ENCODE measurements at places on chromosomes 16 and 17.

DNA sequence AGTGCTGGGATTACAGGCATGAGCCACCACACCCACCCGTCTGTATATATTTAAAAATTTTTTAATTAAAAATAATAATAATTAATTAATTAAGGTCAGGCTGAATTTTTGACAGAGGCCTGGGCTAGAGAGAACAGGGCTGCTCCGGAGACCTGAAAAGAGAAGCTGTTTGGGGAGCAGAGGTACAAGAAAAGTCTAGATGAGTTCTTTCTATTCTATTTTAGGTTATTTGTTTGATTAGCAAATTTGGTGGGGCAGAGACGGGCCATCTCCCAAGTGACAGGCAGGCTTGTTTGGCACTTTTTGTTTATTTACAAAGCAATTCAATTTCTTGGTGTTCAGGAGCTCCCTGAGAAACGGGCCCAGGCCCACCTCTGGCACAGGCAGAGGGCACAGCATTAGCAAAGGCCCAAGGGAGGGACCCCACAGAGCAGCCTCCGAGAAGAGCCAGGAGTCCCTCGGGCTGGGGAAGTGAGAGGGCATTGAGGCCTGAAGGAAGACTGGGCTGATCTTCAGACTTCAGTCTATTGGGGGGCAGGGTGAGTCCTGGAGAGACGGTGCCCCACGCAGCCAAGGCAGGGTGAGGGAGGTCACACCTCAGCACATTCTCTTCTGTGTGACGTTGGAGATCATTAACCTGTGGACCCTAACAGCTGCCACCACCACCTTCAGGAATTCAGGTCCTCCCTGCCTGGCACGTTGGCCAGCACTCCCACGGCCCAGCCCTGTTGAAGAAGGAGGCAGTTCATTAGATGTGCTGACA lies 10.8 kb upstream of the RIPOR1 start:
- DNase-seq = no peak

- no peak for DNase-seq
These were observed 18.4 kb downstream of the GPR179 start for GRCh38 chr17:38325221-38325851.

GRCh38 chr17:11813871-11814270 lies 183.4 kb downstream of the ZNF18 start:
- DNase-seq = no peak

DNA sequence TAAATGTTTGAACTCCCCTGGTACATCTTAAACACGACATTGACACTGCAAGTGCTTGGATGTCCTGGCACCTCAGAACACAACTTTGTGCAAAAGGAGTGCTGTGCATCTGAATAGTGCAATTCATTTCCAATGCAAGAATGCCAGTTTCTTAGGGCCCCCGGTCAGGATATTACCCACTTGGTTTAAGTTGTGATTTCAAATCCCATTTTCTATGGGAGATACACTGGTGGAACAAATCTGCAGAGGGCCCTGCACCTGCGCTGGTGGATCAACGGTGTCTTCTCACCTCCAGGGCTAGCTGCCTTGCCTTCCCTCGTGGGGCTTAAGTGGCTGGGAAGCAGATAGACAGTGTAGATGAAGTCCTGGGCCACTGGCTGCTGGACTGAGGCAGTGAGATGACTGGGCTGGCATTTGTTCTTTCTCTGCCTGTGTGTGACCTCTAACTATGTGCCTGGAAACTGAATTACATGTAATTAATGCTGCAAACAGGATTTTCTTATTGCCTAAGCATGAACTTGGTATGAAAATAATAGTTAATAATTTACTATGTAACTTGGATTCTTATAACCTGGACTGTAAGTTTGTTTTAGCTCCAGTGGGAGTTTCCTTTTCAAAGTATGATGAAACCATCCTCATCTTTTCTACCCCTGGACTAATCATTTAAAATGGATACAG lies 20.9 kb downstream of the HAPSTR1 start:
- DNase-seq = no peak

DNA sequence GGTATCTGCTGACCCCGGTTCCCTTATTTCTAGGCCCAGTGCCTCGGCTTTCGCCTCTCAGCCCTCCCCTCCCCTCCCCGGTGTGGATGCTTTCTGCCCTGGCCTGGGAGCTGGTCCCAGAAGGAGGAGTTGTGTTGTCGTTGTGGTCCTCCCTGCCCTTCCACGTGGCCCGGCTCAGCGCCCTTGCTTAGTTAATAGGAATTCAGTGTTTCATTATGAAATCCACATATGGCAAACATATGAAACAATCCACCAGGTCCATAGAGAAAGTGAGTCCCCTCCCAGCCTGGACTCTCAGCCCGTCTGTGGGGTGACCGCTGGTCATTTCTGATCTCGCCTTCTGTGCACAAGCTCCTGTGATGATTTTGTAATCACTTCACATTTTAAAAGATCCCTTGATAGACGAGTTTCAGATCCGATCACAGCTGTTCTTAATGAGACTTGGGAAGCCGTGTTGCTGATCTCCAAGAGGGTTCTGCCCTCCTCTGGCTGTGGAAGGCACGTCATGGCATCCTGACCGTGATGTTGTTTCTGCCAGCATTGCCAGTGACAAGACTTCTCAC lies 112.1 kb downstream of the BANP start:
- DNase-seq = no peak

DNA sequence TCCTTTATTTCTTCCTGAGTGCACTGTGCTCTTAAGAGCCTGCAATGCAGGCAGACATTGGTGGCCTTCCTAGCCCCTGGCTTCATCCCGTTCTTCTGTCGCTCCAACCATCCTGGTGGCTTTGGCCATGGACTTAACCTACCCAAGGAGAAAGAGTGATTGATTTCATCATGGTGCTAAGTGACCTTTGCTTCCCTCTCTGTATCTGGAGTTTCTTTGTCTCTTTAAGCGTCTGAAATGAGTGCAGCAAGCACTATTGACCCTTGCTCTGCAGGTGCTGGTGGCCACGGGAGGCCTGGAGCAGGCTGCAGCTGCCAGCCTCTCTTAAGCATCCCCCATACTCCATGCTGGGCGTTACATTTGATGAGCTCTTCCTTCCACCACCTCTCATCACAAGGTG lies 60.5 kb downstream of the RAP1GAP2 start:
- DNase-seq = no peak

DNA sequence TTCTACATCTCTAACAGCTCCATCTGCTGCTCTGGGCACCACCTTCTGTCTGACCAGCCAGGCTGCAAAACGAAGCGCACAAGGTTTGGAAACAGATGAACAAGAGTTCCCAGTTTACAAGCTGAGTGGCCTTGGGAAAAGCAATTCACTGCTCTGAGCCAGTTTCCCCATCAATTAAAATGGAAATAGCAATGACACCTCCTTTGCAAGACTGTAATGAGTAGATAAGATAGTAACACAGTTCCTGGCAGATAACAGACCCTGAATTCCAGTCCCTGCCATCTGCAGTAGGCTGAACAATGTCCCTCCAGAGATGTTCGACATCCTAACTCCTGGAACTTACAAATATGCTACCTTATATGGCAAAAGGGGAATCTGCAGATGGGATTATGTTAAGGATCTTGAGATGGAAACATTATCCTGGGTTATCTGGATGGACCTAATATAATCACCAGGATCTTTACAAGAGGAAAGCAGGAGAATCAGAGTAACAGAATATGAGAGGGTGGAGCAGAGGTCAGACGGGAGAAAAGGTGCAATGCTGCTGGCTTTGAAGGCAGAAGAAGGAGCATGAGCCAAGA lies 27.9 kb downstream of the CPPED1 start:
- no peak for DNase-seq

DNA sequence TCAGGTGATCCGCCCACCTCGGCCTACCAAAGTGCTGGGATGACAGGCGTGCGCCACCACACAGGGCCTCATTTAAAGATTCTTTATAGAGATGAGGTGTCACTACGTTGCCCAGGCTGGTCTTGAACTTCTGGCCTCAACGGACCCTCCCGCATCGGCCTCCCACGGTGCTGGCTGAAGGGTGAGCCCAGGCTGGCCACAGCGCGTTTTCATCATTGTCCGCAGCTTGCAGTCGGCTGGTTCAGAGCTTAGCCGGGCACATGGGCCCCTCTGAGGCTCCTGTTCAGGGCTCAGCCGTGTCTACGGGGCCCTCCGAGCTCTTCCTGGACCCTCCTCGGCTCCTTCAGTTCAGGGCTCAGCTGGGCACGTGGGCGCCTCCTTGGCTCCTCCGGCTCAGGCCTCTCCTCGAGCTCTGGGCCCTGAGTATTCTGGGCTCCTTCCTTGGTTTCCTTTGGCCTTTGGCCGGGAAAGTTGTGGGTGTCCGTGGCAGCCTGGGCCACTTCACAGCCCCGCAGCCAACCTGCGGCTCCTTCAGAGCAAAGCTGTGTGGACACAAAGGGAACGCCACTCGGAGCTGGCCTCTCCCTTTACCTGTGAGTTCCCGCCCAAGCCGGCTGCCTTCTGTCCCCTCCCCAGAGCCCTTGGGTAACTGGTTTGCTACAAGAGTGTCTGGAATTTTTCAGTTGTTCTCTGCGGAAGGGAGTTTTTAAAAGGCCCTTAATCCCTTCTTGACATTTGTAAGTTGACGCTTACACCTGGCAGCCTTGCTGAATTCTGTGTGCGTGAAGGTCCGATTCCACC lies 1.2 kb upstream of the MSLN start:
- DNase-seq = no peak

- no peak for DNase-seq
These were observed 138.8 kb downstream of the CCDC182 start for GRCh38 chr17:57606111-57606875.

DNA sequence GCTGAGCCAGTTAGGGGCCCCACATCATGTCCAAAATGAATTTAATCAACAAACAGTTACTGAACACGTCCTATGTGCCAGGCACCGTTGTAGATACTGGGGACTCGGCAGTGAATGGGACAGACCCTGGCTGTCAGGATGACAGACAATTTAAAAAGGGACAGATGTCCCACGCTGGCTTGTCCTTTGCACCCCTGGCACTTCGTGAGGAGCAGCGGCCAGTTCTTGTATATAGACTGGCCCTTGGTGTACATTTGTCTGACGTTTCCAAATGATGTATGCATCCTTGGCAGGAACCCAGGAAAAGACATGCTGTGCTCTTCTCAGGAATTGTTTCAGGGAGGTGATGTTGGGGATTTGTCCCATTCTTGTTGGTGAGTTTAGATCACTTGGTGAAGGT lies 21.1 kb downstream of the IL4R start:
- no peak for DNase-seq

DNA sequence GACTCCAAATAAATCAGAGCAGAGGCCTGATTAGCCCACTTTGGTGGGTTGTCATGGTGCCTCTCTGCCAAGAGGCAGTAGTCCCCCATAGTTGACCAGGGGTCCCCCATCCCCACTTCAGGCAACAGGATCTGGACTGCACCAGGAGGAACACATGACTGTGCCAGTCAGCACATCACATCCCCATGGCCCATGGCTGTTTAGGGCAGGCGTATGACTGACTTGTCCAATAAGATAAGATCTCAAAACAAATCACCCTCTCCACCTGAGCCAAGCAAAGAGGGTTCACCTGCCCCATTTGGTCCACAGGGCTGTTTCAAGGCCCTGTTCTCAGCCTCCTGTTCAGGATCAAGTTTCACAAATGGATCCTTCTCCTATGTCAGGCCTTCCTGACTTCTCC lies 93.3 kb downstream of the C16orf78 start:
- no peak for DNase-seq

GRCh38 chr16:86239381-86239780 lies 270.9 kb upstream of the FOXF1 start:
- DNase-seq = no peak

DNA sequence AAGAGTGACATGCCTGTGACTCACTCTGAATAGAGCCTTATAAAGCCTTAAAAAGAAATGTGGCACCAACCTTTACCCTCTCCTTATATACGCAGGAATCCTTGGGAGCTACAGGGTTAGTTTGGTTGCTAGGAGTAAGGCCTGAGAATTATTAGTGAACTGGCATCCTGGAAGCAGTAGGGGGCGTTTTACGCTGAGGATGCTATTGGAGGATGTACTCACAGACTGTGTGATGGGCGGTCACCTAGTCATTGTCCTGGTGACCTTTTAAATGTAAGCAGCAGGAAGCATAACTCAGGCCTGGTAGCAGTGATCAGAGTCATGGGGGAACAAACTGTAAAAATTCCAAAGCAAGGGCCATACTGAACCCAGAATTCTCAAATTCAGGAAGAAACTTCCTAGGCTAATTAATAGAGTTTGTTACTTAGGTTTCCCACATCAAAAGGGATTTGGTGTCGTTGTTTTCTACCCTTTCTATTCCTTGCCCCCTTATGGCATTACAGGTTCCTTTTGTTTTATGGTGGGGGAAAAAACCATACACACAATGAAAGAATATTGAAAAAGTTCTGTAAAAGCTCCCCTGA lies 153.8 kb downstream of the SNX11 start:
- peak; percentile 70 for DNase-seq

DNA sequence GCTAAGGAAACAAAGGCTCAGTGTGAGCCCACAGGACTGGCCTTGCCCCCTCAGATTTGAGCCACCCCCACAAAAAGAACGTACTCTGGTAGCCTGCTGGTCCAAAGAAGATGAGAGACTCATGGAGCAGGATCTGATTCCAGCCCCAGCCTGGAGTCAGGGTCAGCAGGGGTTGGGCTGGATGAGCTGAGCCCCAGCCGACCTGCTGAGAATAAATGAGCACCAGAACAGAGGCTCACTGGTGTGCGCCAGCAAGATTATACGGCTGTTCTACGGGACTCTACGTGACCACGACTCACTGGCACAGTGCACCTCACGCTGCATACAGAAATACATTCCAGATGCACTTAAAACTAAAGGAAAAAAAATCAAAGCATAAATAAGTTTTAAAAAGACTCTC lies 186.0 kb upstream of the RPL38 start:
- DNase-seq = no peak

DNA sequence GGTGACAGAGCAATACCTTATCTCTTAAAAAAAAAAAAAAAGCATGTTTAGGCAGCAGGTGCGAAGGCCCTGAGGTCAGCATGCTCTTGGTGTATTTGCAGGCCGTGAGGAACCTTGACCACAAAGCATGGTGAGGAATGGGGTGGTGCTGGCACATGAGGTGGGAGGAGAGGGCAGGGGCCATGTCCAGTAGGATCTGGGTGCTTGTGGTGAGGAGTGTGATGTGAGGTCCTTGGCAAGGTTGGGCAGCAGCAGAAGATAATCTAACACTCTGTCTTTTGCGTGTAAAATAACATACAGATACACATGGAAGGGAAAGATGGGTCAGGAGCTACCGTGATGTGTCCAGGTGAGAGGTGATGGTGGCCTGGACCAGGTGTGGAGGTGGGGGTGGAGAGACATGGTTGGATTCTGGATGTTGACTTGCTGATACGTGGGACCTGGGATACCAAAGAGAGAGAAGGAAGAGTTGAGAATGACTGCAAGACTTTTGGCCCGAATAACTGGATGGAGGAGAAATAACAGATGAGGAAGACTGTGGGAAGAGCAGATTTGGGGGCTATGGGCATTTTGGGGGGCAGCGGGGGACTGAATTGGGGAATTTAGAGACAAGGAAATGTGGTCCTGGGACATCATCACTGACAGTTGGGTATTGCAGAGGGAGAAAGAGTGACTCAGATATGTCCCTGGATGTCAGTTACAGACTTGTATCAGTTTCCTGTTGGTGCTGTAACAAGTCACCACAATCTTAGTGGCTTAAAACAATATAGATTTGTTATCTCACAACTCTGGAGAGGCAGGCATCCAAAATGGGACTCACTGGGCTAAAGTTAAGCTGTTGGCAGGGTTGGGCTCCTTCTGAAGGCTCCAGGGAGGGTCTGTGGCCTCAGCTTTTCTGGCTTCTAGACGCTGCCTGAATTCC lies 274.9 kb downstream of the HAPSTR1 start:
- DNase-seq = no peak
